ENCODE measurements at places on chromosomes 11 and 22.

DNA sequence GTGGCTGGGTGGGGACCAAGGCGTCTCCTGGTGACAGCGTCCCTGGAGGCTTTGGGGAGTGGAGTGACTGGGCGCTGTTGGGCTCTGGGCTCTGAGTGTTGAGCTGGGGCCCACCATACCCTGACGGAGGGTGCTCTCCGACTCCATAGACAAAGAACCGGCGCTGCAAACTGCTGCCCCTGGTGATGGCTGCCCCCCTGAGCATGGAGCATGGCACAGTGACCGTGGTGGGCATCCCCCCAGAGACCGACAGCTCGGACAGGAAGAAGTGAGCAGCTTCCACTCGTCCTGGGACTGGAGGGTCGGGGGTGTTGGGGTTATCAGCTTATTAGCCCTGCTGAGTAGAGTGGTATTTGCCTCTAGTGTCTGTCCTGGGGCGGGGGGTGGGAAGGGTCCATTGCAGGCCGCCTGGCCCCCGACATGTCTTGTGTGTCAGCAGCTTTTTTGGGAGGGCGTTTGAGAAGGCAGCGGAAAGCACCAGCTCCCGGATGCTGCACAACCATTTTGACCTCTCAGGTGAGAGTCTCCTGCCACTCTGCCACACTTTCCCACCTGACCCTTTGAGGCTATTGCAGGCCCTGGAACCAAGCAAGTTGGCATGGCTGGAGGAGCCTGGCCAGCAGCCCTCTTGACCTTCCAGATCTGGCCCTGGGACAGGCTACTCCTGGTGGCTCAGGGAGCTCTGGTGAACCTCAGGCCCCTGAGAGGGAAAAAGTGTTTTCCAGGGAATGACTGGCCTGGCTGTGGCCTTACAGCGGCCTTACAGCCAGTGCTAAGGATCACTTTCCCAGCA is 7.6 kb downstream of the CLDN5 start:
- no peak for DNase-seq

DNA sequence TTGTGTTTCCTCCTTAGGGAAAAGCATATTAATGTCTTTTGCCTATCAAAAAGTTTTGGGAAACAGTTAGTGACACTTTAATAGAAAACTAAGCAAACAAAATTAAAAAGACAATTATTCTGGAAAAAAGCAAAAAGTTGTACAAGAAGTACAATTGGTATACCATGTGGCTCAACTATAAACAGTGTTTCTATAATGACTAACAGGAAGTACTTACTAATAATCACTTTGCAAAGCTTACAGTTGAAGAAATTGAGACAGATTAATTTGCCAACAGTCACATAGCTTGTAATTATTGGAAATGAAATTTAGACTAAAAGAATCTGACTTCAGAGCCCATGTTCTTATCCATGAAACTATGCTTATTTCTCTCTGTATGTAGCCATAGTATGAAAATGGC is 24.7 kb downstream of the PPME1 start:
- DNase-seq = no peak

- DNase-seq = no peak
Measured at GRCh38 chr11:92916299-92916698, 53.2 kb upstream of the MTNR1B start.

GRCh38 chr11:34242037-34242625 is 115.7 kb downstream of the ABTB2 start:
- DNase-seq = no peak

GRCh38 chr11:116072601-116073410 is 568.6 kb upstream of the CADM1 start:
- no peak for DNase-seq

GRCh38 chr22:46638601-46639431 is 18.6 kb downstream of the GRAMD4 start:
- no peak for DNase-seq

- DNase-seq = no peak
Measured at GRCh38 chr11:121421149-121421901, 30.8 kb upstream of the SORL1 start.

GRCh38 chr11:63598556-63598955 is 15.7 kb downstream of the PLAAT3 start:
- no peak for DNase-seq

- DNase-seq = no peak
Measured at GRCh38 chr11:61637277-61637676, 42.9 kb upstream of the DAGLA start.

All from immature natural killer cell (primary cell).